ENCODE measurements at places on chromosomes 2 and 18. TPM values are rescaled to one million over a fixed set of nuclear protein-coding genes. Genes with fewer than 3 reads are reported as not detected.

IKZF2 gene
- 11.6 TPM for total RNA-seq

- H3K36me3 ChIP-seq: peaks cover 2% of the 10 kb centered on the region
- H3K27me3 ChIP-seq: no peaks in the 10 kb centered on the region
- H3K4me3 ChIP-seq: no peak overlapping the region
- DNase-seq: no peak
- peaks cover 66% of the 10 kb centered on the region for H3K4me1 ChIP-seq
- no peak overlapping the region for H3K27ac ChIP-seq
Measured at GRCh38 chr2:74384051-74384450, 3.9 kb upstream of the DCTN1 start.

SLC19A3 gene
- total RNA-seq: 0.46 TPM

- no peaks in the 10 kb centered on the region for H3K4me1 ChIP-seq
- DNase-seq: no peak
- no peaks in the 10 kb centered on the region for H3K27me3 ChIP-seq
- H3K4me3 ChIP-seq: no peak overlapping the region
Measured at GRCh38 chr2:157936406-157936805, 60.3 kb upstream of the ACVR1 start.

- no peaks in the 10 kb centered on the region for H3K27me3 ChIP-seq
- no peak overlapping the region for H3K27ac ChIP-seq
- no peaks in the 10 kb centered on the region for H3K36me3 ChIP-seq
- H3K4me3 ChIP-seq: no peak overlapping the region
- DNase-seq: no peak
Measured at GRCh38 chr2:40507432-40507831, 55.5 kb upstream of the SLC8A1 start.

DNMT3A gene
- 26.2 TPM for total RNA-seq

SLC9A4 gene
- total RNA-seq: not detected

CNDP1 gene
- total RNA-seq: not detected

Measured in psoas muscle (tissue), 8 donors.